ENCODE measurements at places on chromosomes 16 and 17.

DNA sequence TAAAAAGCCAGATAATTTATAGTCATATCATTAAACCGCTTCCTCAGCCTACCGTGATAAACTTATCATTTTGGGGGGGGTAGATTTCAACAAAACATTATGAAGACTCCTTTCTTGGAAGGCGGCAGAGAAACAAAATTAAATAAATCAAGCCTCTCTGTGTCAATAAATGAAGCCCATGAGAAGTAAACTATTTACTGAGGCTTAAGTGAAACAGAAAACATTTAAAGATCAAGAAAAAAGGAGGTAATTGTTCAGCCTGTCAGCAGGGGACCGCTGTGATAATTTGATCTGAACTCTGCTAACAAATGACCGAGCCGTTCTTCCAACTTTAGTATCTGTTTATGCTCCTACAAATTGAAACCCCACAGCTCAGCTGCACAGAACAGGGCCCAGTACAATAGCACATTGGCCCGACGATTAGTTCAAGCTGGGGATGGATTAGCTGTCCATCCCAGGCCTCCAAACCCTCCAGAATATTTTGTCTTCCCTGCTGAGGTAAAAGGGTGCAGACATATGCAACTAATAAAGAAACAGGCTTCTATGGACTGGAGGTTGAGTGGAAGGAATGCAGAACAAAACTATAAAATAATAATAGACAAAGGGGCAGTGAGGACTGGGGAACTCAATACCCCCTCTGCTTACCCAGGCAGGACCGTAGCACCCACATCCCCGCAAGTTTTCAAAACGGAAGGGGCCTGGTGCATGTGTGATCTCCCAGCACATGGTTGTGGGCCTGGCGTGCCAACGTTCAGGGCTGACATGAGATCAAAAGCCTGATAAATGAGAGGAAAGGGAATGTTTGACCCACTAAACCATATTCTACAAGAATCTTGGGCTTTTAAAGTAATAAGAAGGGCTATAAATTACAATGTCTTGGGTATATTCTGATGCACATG is 298.1 kb upstream of the IRX5 start:
- no peak for DNase-seq

GRCh38 chr16:6749698-6750097 is 582.9 kb upstream of the RBFOX1 start:
- DNase-seq: no peak

DNA sequence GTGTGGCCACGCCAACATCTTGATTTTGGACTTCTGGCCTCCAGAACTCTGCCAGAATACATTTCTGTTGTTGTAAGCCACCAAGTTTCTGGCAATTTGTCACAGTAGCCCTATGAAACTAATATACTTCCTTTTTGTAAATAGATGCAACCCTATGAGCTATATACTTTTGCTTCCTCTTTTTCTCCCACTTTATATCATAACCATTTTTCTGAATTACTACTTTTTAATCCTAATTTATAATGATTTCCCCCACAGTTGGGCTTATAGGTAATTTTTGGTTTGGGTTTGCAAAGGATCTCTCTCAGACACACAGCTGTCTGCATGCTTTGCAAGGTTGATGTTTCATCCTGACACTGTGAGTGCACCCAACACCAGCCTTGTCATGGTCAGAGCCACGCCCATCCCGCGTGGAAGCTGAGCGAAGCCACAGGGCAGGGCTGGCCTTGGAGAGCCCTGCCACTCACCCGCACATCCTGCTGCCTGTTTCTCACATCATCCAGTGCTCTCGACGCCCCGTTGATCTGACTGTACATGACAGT is 5.8 kb downstream of the TRIM25 start:
- no peak for DNase-seq

GRCh38 chr17:12386225-12386624 is 279.5 kb upstream of the MYOCD start:
- no peak for DNase-seq

- DNase-seq: no peak
Measured at GRCh38 chr17:18381158-18381952, 3.8 kb downstream of the EVPLL start.

GRCh38 chr16:25978218-25978617 is 286.5 kb downstream of the HS3ST4 start:
- no peak for DNase-seq

GRCh38 chr16:8949536-8950418 is 13.9 kb downstream of the USP7 start:
- DNase-seq: no peak
